ENCODE measurements at places on chromosomes 7 and 10.

GRCh38 chr10:132183046-132183445, 3.7 kb upstream of the DPYSL4 start:
- DNase-seq: no peak

DNA sequence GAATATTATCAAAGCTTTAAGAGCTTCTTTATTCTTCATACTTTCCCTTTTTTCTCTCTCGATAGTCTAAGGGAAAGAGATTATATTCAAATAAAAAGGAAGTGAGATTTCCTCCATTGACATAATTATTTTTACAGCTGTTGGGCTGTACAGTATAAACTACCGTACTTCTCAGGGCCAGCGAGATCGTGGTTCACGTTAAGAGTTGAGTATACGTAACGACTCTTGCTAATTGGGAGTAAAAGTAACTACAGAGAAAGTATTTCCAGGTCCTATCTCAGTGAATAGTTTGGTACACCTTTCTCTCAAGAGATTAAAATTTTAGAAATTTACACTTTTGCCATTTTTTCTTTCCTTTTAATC, 57.8 kb downstream of the INPP5F start:
- no peak for DNase-seq

GRCh38 chr7:81790120-81790500, 20.3 kb upstream of the HGF start:
- DNase-seq: no peak

DNA sequence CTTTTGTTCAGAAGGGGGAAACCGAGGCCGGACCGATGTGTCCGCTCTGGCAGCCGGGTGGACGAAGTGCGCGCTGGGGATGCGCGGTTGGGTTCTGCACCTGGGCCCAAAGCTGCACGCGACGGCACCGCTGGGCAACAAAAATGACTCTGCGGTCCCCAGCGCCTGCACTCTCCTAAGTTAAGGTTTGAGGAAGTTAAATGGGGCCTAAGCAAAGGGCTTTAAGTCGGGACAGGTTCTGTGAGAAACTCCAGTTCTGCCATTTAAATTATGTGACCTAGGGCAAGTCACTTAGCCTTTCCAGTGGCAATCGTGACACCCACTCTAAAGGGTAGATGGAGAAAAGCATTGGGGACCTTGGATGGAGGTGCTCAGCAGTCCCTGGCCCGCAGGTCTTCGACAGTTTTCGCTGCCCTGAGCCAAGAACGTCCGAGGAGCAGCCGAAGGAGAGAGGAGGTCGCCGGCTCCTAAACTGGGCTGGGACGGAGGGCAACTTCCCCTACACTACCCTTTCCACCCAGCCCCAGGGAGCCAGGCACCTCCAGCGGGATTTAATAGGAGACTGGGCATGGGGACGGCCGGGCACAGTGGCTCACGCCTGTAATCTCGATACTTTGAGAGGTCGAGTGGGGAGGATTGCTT, 534 bp upstream of the ACBD5 start:
- DNase-seq: no peak

DNA sequence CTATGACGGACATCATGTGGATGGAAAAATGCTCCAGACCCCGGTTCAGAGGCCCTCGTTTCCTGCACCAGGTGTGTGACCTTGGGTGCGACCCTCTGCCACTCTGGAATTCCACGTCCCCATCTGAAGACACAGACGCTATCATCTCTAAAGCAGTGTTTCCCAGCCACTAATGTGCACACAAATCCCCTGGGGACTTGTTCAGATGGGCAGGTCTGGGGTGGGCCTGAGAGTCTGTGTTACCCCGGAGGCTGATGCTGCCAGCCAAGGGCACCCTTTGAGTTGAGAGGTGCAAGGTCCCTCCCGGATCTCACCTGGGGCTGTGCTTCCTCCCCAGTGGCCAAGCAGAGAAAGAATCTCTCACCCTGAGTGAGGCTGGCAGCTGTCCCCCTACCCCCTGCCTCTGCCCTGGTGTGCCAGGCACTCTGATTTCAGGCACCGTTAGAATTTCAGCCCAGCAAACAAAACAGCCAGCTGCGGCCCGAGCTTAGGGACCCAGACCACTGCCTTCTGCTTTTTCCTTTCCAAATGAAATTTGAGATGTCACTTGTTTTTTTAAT, 90.0 kb downstream of the SLIT1 start:
- DNase-seq: no peak

GRCh38 chr7:81680120-81680519, 89.7 kb downstream of the HGF start:
- no peak for DNase-seq

GRCh38 chr10:103419101-103419500, 22.7 kb downstream of the PDCD11 start:
- DNase-seq: no peak

DNA sequence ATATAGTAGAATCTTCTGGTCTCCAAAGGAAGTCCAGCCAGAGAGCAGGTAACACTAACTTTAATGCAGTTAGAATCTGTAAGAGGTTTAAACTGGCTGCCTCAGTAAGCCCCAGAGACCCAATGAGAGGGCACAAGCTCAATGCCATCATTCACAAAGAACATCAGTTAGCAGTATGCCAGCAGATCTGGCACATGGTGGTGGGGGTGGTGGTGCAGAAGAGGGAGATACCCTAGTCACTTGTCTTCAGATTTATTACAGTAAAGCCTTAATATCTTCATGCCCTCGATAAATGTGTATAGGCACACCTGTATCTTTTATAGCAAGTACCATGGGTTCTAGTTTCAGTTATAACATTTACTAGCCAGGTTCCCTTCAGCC, 86.2 kb downstream of the SORBS1 start:
- no peak for DNase-seq

- no peak for DNase-seq
These were observed 4.7 kb downstream of the OPTN start for GRCh38 chr10:13104697-13105096.

GRCh38 chr7:2438186-2438585, 34.8 kb downstream of the CHST12 start:
- DNase-seq: peak; percentile 16

- DNase-seq: no peak
These were observed 186.2 kb downstream of the CFTR start for GRCh38 chr7:117666031-117666430.

DNA sequence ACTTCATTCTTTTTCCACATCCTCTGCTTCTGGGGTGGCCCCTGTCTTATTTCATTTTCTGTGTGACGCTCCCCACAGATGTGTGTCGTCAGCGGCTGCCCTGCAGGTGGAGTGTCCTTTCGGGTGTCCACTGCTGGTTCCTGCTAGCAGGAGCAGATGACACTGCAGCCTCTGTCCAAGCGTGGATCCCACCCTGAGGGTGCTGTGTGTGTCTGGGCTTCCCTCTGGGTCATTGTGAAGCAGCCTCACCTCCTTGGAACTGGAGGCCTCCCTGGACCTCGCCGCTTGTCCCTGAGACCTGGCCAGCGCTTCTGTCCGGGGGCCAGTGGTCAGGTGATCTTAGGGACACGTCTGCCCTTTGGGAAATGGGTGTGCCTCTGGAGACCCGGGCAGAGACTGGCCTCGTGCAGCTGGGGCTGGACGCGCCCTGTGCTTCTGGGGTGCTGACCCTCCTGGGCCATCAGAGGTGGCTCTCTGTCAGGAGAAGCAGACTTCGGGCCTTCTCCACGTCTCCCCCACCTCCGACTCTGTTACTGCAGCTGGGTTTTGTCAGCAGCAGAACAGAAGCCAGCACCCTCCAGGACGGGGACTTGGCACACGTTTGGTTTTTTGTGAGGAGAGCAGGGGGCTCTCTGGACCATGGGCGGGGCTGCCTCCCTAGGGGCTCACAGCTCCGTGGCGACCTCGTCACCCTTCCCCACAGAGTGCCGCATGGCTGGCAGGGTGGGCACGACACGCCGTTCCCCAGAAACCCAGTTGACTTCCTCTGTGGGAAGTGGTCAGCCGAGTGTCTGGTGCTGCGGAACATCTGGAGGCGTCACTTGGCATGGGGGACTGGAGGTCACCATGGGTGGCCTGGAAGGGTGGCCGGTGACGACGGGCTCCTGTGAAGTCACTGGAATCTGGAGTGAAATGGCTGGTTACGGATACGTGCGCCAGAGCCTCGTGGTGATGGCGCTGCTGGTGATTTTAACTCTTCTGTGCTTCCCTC, 48.4 kb downstream of the INPP5A start:
- no peak for DNase-seq

GRCh38 chr7:84245835-84246234, 51.2 kb upstream of the SEMA3A start:
- DNase-seq: no peak

DNA sequence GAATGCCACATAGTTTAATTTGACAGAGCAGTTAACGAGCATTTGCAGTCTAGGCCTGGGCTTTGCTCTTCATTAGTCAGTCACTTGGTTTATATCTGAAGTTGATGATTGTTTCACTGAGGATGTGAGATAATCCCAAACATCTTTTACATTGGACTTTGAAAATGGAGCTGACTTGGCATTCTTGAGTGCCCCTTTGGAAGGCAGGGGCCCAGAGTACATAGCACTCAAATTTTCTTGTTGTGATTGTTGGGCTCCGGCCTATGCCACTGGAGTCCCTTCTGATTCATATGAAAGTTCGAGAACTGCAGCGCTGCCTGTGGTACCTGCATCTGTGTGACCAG, 21.9 kb downstream of the DNAJB6 start:
- no peak for DNase-seq

DNA sequence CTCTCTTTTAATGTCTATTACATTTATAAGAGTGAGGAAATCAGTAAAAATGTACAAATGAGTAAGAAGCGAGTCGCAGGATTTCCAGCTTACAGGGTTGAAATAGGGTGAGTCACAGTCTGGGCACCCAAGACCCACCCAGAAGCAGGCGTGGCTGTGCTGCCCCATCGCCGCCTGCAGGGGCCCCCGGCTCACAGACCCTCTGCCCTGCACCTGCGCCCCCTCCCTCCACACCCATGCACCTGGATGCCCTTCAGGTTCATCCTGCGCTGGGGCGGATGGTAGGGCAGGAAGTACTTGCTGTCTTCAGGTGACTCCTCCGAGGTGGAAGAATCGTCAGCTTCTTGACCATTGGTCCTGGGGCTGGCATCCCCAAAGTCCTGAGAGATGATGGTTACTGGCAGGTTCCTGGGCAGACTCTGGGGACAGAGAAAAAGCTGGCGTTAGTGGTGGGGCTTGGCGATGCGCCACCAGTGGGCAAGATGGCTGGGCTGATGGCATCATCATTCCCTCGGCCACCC, 90.2 kb upstream of the GNA12 start:
- peak; percentile 18 for DNase-seq

DNA sequence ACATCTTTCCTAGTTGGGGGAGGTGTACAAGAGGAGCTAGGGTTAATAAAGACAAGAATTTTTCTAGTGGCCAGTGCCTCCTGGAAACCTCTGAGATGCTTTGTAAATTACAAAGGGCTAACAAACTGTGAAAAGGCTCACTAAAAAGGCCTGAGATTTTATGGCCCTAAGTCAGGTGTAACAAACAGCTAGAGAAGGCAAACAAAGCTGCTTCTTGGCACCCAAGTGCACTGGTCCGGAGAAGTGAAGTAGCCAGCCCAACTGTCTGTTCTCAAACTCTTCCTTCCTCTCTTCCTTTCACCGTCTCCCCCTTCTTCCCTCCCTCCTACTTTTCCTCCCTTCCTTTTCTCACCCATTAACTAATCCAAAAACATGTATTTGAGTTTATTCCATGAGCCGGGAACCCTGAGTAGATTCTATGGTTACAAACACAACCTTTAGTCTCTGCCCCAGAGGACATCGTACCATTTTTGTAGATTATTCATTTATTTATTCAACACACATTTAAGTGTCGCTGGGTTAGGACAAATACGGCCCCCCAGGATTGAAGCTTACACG, 143.4 kb upstream of the PCGF5 start:
- DNase-seq: no peak

- DNase-seq: no peak
These were observed 421.5 kb downstream of the GPAM start for GRCh38 chr10:111762114-111762513.

GRCh38 chr7:129091484-129092002, 36.6 kb upstream of the TNPO3 start:
- DNase-seq: peak; percentile 33

DNA sequence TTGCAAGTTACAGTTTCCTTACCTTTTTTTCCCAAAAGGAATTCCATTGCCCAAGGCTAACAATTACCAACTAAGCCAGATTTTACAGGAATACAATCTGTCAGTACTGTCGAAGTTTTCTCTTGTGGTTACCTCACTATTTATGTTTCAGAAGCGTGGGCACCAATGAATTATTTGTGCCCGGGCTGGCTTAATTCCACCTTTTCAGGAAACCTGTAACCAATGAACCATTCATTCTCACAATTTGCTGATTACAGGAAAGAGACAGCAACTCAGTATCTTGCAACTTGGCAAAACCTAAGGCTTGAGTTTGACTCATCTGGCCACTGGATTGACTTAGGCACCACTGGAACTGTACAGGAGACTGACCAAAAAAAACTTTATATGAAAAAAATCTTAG, 485.6 kb downstream of the INHBA start:
- DNase-seq: no peak

- DNase-seq: no peak
These were observed 813.4 kb downstream of the ANKRD7 start for GRCh38 chr7:119037941-119038340.

GRCh38 chr7:27640884-27641574, 21.7 kb downstream of the HIBADH start:
- DNase-seq: peak; percentile 81

GRCh38 chr10:22683140-22683389, 31.3 kb downstream of the PIP4K2A start:
- DNase-seq: no peak

DNA sequence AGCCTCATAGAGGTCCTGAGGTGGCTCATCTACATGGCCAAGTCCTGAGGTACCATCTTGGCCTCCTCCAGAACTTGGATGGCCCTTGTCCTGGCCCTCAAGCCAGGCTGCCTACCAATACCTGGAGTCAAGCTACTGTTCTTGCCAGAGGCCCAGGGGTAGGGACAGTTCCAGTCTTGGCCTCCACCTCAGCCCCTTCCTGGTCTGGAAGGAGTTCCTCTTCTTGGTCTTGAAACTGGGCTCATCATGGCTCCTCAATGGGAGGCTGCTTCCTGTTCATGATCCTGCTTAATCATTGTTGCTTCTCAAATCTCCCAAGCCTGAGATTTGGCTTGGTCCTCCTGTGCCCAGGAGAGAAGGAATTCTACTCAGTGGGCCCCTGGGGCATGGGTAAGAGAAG, 3.9 kb downstream of the HPS6 start:
- DNase-seq: no peak

DNA sequence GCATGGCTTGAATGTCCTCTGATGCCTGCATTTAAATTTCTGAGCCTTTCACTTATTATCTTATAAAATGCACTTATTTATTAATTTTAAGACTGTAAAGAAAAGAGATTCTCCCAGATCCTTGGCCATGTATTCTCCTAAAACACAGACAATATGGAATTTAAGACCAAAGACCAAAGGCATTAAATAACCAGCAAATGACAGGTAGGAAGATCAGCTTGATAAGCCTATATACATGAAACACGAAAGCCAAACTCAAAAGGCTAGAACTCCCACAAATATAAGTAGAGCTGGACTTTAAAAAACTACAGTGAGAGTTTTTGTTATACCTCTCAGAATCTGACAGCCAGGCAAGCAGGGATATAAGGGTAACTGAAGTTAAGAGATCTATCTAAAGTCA, 5.1 kb downstream of the ANXA11 start:
- no peak for DNase-seq

GRCh38 chr10:6406220-6407033, 173.6 kb downstream of the PRKCQ start:
- no peak for DNase-seq

- no peak for DNase-seq
These were observed 208.3 kb downstream of the CELF2 start for GRCh38 chr10:11225935-11226334.

- no peak for DNase-seq
These were observed 35.4 kb downstream of the MASTL start for GRCh38 chr10:27190508-27190907.
